ENCODE measurements at places on chromosomes 12 and 14.

DNA sequence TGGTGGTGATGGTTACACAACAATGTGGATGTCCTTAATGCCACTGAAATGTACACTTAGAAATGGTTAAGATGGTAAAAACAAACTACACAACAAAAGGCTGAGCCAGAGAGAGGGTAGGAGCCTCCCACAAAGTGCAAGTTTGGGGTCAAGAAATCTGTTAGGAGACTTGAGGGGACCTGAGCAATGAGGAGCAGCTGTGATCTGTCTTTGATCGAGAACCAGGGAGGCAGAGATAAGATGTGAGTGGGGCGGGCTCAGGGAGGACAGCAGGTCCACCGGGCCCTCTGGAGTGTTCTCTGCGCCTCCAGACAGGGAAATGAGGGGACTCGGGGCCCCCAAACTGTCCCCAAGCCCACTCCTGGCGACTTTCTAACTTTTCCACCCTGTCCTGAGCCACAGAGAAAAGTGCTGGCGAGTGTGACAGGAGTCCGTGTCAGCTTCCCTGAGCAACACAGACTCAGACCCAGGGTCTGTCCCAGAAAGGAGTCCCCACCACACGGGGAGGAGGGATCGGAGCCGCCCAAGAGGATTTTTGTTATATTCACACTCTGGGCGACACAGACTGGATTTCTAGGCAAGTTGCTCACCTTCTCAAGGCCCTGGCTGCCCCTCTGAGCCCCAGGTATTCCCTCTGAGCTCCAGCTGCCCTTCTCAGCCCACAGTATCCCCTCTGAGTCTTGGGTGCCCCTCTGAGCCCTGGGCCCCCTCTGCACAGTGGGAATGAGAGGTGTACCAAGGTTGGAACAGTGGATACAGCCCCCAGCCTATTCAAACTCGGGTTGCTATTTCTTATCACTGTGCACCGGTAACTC lies 11.5 kb upstream of the SCARB1 start:
- DNase-seq: no peak

DNA sequence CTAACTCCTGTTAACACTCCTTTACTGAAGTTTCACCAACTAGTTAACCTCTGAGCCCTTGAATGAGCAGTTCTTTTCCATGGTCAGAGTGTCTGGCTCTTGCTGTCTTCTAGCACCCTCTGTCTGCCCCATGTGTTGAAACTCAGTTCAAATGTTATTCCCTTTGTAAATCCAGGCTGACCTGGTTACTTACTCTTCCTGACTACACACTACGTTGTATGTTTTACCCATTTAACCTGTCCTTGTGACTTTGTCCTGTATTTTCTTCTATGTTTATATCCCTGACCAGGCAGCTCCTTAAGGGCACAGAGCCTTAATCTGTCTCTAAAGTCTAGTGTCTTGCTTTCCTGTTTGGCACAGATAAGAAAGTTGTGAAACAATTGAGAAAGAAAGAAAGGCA lies 389.0 kb upstream of the RPL10L start:
- DNase-seq: no peak

GRCh38 chr12:52165096-52165855 lies 26.5 kb downstream of the KRT80 start:
- DNase-seq: no peak

- DNase-seq: no peak
Measured at GRCh38 chr14:71341156-71341555, 433.9 kb downstream of the PCNX1 start.

DNA sequence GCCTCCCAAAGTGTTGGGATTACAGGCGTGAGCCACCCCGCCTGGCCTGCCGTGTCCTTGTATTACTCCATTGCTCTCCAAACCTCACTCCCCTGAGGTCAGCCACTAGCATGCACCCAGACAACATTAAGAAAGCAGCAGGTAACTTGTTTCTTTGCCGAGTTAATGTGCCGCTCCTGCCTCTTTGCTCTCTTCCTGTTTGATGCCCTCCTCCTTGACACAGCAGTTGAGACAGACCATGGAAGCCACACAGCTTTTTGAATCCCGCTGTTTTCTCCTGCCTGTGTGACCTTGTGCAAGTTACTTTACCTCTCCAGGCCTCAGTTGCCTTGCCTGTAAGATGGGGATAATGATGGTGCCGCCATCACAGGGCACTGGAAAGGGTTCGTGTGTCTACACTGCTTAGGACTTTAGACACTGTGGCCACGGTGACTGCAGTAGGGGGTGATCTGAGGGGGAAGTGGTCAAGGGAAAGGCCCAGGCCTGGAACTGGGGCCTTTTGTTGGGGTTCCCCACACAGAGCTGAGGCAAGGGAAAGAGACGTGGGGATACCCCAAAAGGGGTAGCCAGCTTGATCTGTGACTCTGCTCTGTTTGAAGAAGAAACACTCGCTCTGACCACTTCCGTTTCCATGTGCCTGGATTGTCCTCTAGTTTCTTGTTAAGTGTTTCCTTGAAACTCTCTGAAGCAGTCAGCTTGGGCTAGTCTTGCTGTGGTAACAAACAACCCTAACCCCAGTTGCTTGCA lies 69.3 kb downstream of the RIN3 start:
- DNase-seq: no peak

DNA sequence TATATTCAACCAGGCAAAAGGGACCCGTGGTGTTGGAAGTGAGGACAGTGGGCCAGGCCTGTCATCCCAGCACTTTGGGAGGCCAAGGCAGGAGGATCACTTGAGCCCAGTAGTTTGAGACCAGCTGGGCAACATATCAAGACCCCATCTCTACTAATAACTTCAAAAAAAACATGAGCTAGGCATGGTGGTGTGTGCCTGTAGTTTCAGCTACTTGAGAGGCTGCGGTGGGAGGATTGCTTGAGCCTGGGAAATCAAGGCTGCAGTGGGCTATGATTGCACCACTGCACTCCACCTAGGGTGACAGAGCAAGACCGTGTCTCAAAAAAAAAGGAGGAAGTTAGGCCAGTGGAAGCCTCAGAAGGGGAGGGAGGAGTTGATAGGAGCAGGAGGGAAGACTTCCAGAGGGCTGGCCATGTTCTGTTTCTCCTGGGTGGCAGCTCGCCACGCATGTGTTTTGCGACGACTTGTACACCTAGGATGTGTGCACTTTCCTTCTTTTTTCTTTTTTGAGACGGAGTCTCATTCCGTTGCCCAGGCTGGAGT lies 10.1 kb downstream of the SLC25A29 start:
- no peak for DNase-seq

- DNase-seq: no peak
Measured at GRCh38 chr14:50109342-50109741, 7.0 kb downstream of the VCPKMT start.

DNA sequence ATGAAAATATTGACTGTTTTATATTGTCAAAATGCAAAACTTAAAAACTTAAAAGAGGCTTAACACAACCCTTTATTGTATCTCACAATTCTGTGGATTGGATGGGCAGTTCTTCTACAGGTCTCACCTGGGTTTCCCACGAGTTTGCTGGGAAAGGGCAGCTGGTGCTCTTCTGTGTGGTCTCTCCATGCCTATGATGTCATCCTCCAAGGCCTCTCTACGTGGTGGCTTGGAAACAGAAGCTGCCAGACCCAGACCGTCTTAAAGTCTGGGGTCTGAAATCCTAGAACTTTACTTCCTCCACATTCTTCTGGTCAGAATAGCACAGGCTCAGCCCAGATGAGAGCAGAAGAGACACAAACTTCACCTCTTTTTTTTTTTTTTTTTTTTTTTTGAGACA lies 36.5 kb upstream of the KICS2 start:
- no peak for DNase-seq

GRCh38 chr14:56002876-56003625 lies 115.2 kb upstream of the PELI2 start:
- no peak for DNase-seq

- no peak for DNase-seq
Measured at GRCh38 chr14:69865701-69866365, 13.4 kb upstream of the SMOC1 start.

- DNase-seq: no peak
Measured at GRCh38 chr12:120843472-120843871, 60.7 kb downstream of the SPPL3 start.

DNA sequence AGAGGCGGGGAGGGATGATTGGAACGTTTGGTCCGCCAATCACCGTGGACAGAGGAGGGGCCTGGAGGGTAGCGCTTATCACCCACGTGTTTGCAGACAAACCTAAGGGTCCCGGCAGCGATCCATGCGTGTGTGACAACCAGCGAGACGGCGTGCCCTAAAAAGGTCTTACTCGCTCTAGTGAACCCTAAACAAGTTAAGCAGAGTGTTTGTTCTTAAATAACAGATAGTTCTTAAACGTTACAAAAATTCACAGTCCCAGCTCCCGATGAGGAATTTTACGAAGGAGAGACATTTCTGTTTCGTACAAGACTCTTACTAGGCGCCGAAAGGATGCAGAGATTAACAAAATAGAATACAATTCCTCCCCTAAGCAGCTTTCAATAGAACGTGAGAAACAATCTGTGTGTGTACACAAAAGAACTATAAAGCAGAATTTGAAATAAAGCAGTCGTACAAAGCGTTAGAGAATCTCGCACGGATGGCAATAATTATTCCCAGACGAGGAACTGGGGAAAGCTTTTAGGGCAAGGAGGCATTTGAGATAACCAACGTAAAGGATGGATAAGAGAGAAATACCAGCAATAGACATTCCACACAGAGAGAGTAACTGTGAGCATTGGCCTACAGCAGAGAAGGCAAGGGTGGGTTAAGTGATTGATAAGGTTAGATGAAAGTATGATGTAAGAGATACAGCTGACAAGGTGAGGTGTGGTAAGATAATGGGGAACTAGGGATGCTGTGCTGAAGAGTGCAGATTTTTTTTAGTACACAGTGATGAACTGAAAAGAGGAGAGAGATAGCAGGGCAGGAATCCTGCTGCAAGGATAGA lies 831 bp upstream of the RPS6KA5 start:
- DNase-seq: no peak

DNA sequence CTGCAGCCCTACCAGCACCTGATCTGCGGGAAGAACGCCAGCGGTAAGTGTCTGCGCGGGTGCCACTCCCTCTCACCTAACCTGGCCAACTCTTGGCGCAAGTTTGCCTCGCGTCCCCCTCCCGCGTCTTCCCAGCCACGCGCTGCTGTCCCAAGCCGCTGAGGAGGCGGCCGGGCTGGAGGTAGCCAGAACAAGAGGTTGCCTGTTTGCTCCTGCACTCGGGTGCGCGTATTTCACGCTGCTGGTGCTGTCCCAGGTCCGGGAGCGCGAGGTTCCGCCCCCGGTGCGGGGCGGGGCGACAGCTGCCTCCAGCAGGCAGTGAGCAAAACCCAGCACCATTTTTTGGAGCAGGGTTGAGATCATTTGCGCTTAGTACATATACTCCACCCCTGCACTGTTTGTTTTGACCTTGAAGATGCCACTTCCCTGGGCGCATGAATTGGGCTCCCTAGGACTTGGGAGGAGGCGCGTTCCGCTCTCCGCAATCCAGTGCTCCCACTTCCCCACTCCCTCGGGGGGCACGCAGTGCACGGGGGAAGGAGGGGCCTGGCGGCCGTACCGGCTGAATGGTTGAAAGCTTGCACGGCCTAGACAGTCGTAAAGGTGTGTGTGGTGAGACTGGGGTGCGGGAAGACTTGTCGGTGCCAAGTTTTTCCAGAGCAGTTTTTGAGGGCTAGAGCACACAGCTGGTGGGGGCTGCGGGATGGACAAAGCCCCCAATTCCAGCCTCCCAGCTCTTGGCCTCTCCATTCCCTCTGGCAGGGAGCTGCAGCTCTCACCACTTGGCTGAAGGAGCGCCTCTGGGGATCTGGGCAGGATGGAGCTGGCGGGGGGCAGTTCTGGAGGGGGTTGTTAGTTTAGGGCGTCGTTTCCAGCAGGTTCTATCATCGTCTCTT lies 226.9 kb upstream of the CRY1 start:
- no peak for DNase-seq

DNA sequence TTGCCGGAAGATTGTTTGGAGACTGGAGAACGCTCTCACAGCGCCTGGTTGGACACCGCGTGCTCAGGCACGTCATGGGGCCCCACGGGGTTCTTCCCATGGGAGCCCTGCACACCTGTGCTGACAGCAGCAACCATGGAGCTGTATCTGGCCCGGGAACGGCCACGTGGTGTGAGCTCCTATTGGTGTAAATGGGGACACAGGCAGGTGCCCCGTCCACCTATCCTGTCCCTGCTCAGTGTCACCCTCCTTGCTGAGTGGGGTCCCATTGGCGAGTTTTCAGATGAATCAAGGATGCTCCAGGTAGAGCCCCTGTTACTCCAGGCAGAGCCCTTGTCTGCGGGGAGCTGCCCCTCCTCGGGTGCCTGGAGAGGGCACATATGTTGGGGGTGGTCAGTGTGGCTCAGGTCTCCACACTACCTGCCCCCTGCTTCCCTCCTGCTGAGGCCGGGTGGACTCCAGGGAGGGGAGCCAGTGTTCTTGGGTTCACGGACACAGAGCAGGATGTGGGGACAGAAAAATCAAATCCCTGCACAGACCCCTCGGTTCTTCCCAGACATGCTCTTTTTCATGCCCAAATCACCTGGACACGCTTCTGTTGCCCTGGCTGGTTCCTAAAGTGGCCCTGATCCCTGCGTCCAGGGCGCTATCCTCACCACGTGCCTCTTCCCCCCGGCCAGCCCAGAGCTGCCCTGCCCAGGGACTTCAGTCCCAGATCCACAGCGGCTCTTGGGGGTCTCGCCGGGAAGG lies 250.1 kb downstream of the ADGRD1 start:
- DNase-seq: no peak

DNA sequence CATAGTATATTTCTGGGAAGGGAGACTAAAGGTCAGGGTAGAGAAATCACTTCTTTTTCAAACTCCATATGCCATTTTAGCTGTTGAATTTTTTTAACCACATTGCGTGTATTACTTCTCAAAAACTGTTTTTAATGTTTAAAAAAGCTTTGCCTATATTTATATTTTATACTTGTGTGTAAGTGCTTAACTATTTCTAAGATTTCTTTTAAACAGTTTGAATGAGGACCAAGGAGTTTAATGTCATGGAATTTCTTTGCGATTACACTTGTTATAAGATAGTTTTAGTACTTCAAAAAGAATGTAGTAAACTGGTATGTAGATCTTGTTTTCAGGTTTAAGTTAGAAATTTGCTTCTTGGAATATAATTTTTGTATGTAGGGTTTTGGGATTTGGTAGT lies 7.2 kb downstream of the SPATA7 start:
- DNase-seq: no peak

GRCh38 chr14:91998667-91999570 lies 40.9 kb downstream of the TRIP11 start:
- no peak for DNase-seq

DNA sequence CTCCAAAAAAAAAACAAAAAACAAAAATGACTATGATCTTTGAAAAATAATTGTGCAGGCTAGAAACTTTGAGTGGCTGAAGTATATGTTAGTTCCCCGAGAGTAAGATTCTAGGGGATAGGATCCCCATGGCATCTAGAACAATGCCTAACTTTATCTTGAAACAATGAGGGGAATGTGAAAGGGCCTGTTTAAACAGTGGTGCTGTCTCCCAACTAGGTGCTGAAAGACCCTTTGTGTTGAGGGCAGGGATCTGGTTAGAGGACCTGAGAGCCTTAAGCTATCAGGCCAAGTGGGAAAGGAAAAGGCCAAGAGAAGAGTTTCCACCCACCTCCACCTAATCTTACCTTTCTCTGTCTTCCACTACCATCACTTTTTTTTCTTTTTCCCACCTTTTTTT lies 6.8 kb upstream of the YLPM1 start:
- DNase-seq: no peak
